ENCODE measurements at places on chromosomes 6 and 20.

DNA sequence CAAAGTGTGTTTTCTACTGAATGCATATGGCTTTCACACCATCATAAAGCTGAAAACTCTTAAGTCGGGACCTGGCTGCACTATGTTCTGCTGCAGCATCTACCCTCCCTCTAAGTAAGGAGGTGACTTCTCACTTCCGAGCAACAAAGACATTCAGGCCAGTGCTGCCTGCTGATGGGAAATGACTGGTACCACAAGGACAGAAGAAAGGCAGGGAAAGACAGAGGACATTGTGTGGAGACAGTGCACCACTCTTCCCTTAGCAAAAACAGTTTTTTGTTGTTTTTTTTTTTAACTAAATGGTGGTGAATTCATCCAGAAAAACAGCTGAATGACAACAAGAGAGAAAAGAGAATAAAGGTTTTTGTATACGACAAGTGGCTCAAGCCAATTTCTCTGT is 81.5 kb downstream of the MAP7 start:
- no peak for DNase-seq

DNA sequence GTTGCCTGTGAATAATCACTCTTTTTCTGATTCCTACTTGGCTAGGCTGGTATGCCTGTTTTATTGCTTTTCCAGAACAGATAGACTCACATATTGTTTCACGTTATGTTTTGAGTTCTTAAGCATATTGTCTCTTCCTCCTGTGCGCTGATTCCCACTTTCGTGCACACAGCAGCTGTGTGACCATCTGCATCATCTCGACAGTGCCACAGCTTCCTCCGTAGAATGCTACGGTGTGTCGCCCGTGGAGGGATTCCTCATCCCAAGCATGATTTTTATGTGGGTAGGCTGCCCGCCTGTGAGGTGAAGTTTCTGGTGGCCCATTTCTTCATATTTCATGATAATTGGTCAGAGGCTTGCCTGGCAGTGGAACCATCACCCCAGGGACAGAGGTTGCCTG is 31.8 kb downstream of the PLCB4 start:
- no peak for DNase-seq

DNA sequence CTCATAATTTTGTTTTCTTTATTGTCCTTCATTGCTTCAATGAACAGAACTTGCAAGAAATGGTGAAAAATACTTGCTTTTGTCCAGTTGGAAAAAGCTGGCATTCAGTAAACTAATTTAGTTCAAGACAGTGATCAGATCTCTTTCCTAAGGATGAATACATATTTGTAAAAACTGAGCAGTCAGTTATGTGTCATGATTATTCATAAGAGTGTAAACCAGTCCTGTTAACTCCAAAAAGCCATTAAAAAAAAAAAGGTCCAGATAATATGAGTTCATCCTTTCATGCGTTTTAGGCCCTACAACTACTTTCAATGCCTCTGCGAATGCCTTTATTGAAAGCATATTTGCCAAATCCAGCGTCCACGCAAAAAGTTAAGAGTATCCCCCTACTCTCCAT is 609 bp downstream of the PGM3 start:
- DNase-seq: peak; percentile 16

DNA sequence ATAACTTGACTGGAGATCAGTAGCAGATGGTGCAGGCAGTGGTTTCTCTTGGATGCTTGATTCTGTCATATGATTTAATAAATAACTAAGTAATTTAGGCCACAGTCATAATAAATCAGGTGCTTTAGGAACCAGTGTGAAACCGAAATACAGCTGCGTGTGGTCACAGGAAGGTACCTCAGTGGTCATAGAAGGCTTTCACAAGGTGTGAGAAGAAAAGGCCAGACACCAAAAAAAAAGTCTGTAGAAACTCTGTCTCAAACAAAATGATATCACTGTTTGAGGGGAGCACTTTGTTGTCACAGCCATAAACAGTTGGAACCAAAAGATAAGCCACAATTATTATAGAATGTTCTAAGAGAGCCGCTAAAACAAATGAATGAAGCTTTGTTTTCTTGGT is 56.5 kb downstream of the ARMC2 start:
- DNase-seq: no peak

DNA sequence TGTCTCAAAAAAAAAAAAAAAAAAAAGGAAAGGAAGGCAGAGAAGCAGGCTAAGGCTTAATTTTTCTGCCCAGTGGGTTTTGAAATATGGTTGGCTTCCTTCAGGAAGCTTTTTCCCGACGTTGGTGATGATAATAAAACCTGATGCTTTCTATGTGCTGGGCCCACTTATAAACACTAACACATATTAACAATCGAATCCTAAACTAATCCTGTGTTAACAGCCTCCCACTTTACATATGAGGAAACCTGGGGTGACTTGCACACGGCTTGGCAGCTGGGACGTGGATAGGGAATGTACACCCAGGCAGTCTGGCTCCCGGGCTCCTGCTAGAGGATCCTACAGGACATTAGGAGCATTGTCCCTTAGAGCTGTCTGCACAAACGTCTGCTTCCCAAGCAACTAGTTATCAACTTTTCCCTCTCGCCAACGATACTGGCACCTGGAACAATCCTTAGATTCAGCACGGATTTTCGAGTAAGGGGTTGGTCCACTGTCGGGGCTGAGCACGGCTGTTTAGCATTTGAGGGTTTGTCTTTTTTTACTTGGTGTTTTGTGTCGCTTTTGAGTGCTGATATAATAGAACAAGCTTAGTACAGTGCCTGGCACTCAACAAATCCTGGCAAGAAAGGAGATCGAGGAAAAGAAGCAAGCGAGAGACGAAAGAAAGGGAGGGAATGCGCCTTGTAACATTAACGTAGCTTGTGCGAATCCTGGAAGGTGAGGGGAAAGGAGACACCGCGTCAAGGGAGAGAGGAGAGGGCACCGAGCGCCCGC is 622 bp upstream of the KIZ start:
- peak; percentile 51 for DNase-seq

- peak; percentile 15 for DNase-seq
Measured at GRCh38 chr6:20919677-20920385, 385.6 kb downstream of the CDKAL1 start.

GRCh38 chr20:10357974-10358373 is 76.0 kb downstream of the MKKS start:
- no peak for DNase-seq

DNA sequence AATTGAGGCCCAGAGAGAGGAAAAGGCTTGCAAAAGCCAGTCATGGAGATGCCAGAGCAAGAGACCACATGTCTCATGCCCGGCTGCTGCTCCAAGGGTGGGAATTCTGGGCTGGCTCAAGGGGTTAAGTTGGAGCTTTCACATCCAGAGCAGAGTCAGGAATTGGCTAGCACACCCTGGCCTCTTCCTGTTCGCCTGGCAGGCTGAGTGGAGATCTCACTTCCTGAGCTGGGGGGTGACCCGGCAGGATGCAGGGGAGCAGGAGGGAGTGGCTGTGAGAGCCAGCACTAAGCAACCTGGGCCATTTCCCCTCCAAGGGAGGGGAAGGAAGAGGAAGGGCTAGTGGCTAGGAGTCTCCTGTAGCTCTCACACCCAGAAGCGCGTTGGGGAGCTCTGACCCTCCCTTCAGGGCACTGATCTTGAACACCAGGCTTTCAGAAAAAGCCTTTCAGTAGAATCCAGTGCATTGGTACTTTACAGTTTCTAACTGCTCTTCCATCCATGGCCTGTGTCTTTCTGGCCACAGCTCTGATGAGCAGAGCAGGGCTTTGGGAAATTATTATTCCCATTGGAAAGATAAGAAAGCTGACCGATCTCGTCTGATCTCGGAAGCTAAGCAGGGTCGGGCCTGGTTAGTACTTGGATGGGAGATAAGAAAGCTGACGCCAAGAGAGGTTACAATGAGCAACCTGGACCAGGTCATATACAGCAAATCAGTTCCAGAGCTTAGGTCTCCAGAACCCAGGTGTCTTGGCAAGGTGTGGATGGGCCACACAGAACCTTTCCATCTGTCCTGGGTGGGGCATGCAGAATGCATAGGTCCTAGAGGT is 2.2 kb upstream of the CCM2L start:
- no peak for DNase-seq

DNA sequence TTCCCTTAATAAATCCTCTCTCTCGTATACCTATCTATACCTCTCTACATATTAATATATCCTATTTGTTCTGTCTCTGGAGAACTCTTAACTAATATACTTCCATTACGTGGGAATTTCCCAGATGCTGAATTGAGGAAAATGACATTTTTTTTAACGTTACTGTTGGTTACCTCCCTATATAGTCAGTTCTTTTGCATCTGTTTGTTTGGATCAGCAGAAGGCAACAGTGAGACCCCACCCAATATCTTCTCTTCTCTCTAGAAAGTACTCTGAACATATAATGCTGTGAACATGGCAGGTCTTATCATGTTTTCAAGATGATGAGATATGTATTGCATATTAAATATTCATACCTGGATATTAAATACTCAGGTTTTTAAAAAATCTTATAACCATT is 12.7 kb downstream of the RFPL4B start:
- no peak for DNase-seq

DNA sequence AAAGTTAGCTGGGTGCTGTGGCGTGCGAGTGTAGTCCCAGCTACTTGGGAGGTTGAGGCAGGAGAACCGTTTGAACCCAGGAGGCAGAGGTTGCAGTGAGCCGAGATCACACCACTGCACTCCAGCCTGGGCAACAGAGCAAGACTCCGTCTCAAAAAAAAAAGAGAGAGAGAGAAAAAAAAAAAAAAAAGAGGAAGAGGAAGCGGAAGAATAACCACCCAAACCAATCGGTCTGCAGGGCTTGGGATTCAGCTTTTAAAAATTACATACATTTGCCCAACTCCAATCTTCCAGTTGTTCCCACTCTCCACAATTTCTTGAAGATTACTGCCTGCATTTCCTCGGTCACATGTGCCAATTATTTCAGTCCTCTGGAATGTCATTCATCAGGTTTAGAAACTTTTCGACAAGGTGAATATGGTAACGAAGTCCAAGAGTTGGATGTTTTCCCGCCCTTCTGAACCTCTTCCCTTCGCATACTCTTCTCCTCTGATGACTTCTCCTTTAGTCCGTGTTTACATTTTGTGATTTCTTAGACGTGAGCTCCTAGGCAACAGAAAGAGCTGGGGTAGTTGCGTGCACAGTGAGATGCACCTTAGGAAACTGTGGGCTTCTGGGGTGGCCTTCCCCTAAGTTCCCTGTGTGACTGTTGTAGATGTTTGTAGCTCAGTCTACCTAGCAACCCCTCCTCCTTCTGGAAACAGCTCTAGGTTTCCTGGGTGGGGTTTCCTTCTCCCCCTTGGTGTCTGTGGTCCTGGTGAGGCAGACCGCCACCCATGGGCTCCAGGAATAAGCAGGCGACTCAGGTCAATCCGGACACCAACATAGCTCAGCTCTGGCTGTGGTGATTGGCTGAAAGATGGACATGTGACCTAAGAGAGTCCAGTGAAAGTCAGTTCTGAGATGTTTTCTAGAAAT is 63.0 kb upstream of the NCOA3 start:
- DNase-seq: no peak

DNA sequence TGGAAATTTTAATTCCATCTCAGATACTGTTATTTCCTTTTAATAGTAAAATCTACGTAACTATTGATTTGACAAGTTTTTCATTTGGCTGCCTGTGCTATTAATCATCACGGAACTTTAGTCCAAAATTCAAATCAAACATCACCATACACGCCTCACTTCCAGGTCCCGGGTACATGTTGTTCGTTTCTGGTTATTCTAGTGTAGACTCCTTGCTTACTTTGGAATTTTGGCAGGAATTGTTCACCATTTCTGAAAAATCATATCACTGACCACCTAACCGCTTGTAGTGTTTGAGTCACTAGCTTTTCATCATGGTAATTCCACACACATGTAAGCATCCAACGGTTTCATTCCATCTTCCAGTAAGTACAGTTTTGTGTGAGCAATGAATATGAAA is 98.0 kb upstream of the NHSL1 start:
- no peak for DNase-seq

DNA sequence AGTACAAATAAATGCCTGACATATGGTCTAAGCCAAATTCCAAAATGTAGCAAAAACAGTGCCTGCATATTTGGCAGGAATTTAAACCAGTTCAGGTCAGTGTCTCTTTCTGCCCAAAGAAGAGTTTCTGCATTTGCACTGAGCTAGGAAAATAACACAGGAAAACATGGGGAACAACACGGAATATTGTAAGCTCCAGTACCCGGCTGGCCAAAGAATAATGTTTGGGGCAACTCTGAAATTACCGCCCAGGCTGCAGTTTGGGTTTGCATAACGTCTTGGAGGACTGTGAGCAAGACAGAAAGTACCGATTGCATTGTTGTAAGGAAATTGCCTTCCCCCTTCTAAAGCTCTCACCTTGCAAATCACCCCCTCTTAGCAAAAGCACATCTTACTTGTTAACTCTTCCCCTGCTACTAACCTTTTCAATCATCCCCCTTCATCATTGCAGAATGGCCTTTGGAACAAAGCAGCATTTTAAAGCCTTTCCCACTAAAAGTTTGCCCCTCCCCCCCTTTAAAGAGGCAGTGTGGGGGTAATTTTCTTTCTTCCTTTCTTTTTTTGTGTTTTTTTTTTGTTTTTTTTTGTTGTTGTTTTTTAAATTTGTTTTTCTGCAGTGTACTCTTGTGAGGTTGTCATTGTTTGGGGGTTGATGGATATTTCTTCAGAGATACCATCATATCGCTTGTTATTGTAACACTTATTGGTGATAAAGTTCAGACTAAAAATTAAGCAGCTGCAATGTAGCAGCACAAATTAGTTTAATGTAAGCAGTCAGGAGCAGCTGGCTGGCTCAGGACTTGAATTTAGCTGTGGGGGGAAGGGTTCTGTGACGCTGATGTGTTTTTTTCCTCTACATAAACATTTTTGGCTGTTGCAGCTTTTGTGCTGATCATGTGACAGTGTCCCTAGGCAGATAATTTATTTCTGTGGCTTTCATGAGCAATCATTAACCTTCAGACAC is 100.0 kb upstream of the CITED2 start:
- DNase-seq: peak; percentile 56

DNA sequence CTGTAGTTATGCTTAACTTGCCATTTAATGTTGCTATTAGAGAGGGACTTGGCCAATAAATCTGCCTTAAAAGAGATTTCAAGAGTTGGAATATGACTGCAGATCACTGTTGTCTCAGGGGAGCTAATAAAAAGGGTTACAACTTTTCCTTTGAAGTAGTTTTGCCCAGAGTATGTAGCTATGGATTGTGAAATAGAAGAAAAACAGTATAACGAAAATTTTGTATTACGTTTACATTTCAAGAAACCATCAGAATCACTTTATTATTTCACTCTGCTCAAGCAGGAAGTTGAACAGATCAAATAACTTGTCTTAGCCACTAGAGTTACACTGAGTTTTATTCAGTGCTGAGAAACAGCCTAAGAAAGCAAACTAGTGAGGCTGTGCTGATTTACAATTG is 3.0 kb upstream of the ZSCAN26 start:
- DNase-seq: no peak

DNA sequence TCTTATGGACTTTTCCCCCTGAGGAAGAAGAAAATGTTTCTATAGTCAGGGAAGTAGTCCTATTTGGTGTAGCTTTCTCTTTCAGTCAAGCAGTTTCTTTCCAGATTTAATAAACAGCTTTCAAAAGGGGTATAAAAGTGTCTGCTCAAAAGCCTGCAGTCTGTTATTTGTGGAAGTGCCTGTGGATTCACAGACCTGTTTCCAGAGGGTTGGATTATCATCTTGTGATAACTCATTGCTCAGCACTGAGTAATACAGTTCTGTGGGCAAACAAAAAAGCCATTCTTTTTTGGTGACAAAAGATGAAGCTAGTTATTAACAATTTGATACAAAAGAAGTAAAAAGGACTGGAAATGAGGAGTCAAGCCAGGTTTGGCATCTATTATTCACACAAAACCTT is 358.2 kb upstream of the ID4 start:
- DNase-seq: peak; percentile 34

- no peak for DNase-seq
Measured at GRCh38 chr6:29850011-29850553, 22.5 kb downstream of the HLA-G start.

All from AG10803 (cell line).